ENCODE measurements at places on chromosomes 16 and 17. TPM values are rescaled to one million over a fixed set of nuclear protein-coding genes. Genes with fewer than 3 reads are reported as not detected.

Gene WFIKKN1
- total RNA-seq: 42.8 TPM

Gene ZNF821
- total RNA-seq: 32.6 TPM

Gene MMP2
- total RNA-seq: 8.4 TPM

Gene TSPAN10
- total RNA-seq: 4.0 TPM

Gene FBXW10B
- total RNA-seq: 0.69 TPM

Data from progenitor cell of endocrine pancreas (in vitro differentiated cells).